Cortex of kidney (tissue), 1 donor: ENCODE measurements at places on chromosomes 16 and 17.

- DNase-seq: no peak
Observed at GRCh38 chr17:76540381-76541300, 797 bp downstream of the PRCD start.

- DNase-seq: no peak
Observed at GRCh38 chr17:57466017-57466471, 209.7 kb downstream of the MSI2 start.

GRCh38 chr17:40602445-40603443 lies 37.5 kb upstream of the CCR7 start:
- no peak for DNase-seq

DNA sequence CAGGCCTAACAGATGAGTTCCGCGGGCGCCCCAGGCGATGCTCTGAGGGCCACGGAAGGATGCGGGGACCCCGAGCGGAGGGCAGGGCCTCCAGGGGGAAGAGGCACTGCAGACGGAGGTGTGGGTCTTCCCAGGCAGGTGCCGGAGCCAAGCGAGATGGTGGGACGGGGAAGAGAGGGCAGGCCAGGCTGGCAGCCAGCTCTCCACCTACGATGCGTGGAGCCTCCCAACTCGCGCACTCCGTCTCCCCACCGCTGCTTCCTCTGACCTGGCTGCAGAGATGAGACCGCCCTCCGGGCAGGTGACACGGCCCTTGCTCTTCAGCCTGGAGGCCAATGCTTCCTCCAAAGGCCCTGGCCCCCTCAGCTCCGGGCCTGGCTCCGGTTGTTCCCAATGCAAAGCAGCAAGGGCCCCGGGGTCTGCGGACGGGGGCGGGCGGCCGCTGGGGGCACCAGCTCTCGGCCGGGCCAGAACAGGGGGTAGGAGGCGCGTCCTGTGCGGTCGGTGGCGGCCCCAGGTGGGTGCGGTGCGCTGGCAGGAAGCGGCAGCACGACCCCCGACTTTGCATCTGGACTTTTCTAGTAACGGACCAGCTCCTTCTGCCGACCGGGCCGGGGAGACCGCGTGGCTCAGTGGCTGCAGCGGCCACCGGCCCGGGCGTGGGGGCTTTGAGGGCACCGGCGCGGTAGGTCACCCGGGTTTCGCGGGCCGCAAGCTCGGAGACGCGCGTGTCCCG lies 1.5 kb upstream of the SOX8 start:
- DNase-seq: no peak

GRCh38 chr17:50339381-50339780 lies 6.5 kb upstream of the XYLT2 start:
- DNase-seq: no peak

GRCh38 chr17:29855686-29856085 lies 74.3 kb downstream of the SSH2 start:
- DNase-seq: no peak

GRCh38 chr16:85931596-85932402 lies 32.8 kb downstream of the IRF8 start:
- DNase-seq: no peak

DNA sequence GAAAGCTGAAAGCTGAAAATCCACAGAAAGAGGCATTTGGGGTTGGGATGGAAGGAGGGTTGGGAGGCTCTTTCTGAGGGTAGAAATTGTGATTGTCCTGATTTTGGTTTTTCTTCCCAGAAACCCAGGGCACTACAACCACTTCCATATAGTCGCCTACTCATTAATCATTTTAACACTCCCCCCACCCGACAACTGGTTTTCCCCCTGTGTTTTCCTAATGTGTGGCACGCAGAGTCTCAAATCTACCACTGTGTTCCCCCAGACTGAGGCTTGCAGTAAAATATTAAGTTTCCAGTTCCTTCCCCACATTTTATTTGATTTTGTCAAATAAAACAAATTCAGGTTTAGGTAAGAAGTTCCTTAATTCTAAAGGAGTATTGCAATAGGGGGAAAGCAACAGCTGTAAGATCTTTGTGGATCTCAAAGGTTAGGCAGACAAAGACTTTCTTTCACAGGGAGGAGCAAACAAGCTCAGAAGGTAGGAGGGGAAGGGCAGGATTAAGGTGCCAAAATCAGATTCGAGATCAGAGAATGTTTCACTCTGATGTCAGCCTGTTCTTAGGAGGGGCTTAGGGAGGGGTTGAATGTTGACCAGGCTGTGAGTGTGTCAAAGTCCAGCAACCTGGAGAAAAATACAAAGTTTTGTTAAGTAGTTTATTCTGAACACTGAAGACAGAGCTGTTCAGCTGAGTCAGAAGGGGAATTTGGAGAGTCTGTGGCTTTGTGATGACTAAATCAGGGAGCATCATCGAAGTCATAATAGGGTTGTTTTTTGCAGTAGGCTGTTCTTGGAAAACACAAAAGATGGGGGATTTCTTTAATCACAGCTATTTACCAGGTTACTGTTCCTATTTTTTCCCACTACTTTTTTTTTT lies 3.6 kb downstream of the ZNF267 start:
- no peak for DNase-seq

DNA sequence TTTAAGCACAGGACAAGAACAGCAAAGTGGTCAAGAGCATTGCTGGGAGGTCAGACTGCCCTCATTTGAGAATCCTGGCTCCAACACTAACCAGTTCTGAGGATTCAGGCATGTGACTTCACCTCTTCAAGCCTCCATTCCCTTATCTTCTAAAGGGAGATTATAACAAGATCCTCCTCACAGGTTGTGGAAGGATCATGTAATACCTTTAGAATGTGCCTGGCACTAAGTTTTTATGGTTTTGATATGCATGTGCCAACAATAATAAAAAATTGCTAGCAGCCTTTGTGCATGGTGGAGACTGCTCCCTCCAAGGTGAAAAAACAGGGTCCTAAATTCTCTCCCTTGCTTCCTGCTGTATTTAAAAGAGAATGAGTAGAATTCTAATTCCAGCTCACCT lies 36.0 kb upstream of the ADAMTS18 start:
- no peak for DNase-seq

GRCh38 chr16:50836121-50836621 lies 94.3 kb downstream of the CYLD start:
- no peak for DNase-seq

DNA sequence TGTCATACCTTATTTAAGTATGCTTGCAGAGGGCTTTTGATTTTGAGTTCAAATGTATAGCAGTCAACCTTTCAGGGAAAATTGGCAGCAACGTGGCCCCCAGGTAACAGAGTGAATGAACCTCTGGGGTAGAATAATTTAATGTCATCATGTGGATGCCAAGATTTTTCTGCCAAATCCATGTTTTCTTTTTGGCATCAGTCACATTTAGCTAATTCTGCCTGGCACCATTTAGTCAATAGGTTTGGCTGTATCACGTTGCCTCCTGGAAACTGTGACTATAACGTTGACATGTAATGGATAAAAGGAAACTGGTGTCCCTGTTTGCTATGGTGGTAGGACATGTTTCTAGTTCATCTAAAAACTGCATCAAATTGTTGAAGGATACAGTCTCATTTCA lies 115.5 kb downstream of the HS3ST2 start:
- no peak for DNase-seq

DNA sequence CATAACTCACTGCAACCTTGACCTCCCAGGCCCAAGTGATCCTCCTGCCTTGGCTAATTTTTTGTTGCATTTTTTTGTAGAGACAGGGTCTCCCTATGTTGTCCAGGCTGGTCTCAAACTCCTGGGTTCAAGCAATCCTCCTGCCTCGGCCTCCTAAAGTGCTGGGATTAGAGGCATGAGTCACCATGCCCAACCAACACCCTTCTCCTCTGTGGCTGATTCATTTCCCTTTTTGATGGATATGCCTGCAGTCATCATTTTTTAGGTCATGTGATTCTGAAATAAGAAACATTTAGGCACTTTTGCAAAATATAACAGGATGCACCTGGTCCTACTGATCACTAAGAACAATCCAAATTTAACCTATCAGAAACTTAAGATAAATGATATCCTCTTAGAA lies 44.0 kb upstream of the YPEL2 start:
- no peak for DNase-seq

GRCh38 chr16:11717811-11718210 lies 24.8 kb downstream of the TXNDC11 start:
- no peak for DNase-seq

- DNase-seq: no peak
Observed at GRCh38 chr16:83733301-83733700, 74.5 kb upstream of the HSBP1 start.

- DNase-seq: no peak
Observed at GRCh38 chr16:48384520-48385252, 527 bp downstream of the SIAH1 start.

GRCh38 chr17:2700491-2701141 lies 10.9 kb downstream of the CLUH start:
- DNase-seq: no peak

DNA sequence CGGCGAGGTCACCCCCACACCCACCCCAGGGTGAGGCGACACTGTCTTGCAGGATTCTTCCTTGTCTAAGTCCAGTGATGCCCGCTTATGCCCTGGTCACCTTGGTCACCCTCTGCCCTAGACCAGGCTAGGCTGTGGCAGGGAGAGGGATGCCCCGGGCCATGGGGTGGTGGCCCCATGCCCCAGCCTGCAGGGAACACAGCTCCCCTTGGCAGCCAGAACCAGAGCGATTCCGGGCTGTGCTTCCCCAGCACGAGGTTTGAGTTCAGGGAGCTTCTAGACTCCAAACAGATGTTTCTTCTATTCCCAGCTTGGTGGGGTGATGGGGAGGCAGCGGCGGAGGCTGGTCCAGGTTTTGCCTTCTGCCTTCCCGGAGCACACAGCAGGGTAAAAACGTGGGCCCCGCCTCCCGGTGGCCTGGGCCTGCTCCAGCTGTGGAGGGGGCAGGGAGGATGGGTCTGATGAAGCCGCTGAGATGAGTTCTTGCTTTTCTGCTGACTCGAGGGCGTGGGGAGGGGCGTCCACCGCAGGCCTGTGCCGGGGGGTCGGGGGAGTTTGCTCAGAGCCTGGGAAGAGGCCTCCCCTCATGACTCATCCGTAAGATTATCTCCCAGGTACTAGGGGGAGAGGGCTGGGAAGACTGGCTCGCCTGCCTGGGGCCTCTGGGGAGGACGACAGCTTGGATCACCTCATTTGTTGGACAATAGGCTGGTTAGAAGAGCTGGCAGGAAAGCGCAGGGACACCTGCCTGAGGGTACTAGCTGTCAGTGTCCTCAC lies 15.4 kb downstream of the SMTNL2 start:
- DNase-seq: no peak

DNA sequence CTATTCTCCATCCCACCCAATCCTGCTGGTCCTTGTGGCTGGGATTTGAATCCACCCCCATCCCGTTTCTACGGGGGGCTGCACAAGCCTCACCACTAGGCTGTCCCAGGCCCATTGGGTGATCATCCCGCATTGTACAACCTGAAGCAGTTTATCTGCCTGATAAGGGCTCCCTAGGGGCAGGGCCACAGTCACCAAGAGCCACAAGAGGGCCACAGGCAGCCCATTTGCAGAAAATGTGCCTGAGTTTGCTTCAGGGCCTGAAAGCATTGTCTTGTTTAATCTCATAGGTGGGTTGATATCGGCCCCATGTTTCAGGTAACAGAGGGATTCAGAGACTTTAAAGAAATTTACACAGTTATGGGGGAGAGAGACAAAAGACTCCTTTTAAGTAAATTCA lies 245.0 kb downstream of the CPPED1 start:
- no peak for DNase-seq

DNA sequence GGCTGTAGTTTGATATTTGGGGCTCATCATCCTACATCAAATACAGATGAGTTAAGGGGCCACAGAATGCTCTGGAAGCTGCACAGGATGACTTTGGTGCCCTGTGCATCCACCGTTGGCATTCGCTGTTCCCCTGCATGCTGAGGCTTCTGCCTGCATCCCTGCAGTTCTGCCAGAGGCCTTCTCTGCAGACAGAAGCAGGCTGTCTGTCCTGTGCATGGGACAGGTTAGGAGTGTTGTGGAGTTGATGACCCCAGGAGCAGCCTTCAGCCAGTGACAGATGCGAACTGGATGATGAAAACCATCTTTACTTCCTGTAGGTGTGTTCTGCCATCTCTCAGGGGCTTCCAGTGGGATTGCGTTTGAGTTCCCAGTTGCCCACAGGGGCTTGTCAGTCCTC lies 13.6 kb upstream of the TNS4 start:
- no peak for DNase-seq
